ENCODE measurements at places on chromosomes 4 and X.

DNA sequence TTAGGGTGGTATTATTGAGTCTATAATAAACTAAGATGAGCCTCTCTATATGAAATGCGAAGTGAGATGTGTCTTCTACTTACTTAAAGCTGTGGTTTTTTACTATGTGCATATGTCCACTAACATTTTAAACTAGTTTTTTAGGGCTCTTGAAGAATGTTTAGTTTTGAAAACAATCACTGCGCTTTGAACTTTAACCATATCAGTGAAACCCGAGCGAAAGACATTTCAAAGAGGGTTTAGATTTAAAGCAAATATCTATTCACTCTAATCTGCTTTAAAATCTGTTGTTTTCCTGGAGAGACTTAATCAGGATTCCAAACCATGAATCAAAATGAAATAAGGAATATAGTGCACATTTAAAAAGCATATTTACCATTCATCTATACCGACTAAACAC lies 24.8 kb upstream of the SLC7A11 start:
- no peak for DNase-seq

GRCh38 chr4:73725985-73726384 lies 14.4 kb upstream of the CXCL8 start:
- DNase-seq = peak; percentile 95

- DNase-seq = no peak
Observed at GRCh38 chrX:109954955-109955354, 48.0 kb upstream of the TMEM164 start.

- DNase-seq = no peak
Observed at GRCh38 chr4:77629885-77630284, 24.3 kb downstream of the CXCL13 start.

- DNase-seq = peak; percentile 47
Observed at GRCh38 chr4:39637586-39638353, 895 bp downstream of the SMIM14 start.

GRCh38 chr4:33057736-33058135 lies 2337.6 kb downstream of the PCDH7 start:
- DNase-seq = no peak

DNA sequence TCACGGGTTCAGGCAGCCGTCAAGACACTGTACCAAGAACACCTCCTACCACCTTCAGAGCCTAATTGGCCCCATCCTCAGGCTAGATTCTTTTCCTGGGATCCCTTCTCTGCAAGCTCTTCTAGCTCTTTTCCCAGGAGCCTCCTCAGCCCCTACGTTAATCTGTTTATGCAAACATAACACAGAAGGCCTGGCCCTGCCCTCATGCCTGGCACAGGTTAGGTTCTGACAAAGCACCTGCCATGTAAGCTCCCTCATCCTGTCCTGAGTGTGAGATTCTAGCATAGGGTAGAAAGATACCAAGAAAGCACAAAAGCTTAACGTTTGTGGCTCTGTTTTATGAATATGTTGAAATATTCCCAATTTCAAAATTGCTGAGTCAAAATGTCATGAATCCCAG lies 93.6 kb downstream of the IRF2 start:
- no peak for DNase-seq

DNA sequence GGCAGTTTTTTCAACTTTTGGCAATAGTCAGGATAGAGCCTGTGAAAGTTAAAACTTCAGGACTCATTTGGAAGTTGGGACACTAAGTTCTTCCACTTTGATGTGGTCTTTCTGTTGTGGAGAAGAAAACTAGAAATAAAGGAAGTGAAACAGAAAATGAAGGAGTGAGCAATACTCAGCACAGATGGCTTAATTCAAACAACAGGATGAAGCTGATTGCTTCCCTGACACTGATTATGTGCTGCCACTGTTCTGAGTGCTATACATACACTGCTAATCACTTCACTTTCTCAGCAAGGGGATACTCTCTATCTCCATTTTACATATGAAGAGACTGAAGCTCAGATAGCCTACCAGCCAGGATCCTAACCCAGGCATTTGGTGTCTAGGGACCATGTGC lies 235.1 kb upstream of the CPEB2 start:
- no peak for DNase-seq

DNA sequence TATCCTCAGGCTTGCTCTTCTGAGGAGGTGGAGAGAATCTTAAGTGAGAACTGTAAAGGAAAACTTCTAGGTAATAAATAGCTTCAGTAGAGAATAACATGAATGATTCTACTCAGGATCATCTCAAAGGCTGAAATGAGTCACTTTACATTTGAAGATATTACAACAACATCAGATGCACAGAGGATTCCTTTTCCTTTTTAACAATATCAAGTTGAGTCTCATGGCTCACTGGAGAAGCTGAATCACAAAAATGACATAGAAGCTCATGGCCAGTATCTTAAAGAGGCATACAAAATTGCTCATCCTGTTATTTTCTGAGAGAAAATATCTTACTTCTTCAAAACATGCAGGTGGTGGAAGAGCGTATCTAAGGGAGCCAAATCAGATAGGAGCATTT lies 72.5 kb upstream of the EMCN start:
- DNase-seq = no peak

DNA sequence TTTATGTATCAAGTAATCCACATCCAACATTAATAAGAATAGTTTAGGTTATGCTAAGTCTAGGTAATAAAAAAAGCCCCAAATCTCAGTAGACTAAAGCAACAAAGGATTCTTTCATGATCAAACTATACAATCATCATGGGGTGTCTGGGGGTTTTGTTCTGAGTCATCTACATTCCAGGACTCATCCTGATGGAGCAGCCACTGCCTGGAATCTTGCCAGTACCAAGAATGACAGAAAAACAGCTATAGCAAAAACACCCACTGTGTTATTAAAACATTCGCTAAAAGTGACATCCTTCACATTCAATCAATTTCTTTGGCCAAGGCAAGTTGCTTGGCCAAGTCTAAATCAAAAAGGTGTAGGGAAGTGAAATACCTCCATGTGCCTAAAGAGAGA lies 3.9 kb upstream of the ARHGEF38 start:
- DNase-seq = peak; percentile 61

DNA sequence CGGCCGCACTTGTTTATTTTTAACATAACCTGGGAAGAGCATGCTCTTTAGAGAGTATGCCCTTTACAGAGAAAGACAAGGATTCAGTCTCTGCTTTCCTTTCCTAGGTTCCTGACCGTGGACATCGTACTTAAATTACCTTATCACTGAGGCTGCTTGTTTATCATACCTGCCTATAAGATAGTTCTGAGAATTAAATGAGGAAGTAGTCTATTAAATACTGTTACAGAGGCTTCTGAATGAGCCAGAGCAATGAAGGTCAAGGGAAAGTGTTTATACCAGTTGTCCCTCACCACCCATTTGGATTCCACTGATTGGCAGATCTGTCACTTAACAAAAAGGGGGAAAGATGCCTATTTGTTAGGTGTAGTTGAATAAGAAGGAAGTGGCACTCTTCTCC lies 10.0 kb downstream of the TXLNG start:
- no peak for DNase-seq

DNA sequence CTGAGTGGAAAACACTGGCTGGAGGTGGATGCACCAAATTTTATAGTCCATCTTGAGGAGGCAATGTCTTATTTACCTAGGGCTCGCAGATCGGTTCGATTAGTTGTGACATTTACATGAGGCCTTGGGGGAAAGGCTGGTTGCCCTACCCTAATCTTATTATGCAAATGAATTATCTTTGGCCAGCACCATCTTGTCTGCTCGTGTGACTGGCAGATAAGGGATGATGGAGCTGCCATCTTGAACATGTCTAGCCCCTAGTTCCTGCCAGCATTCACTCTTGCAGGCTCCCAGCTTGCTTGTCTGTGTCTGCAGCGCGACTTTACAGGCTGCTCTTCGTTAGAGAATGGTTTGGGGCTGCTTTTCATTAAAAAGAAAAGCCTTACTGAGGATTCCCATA lies 61.9 kb downstream of the SEC24B start:
- DNase-seq = no peak

DNA sequence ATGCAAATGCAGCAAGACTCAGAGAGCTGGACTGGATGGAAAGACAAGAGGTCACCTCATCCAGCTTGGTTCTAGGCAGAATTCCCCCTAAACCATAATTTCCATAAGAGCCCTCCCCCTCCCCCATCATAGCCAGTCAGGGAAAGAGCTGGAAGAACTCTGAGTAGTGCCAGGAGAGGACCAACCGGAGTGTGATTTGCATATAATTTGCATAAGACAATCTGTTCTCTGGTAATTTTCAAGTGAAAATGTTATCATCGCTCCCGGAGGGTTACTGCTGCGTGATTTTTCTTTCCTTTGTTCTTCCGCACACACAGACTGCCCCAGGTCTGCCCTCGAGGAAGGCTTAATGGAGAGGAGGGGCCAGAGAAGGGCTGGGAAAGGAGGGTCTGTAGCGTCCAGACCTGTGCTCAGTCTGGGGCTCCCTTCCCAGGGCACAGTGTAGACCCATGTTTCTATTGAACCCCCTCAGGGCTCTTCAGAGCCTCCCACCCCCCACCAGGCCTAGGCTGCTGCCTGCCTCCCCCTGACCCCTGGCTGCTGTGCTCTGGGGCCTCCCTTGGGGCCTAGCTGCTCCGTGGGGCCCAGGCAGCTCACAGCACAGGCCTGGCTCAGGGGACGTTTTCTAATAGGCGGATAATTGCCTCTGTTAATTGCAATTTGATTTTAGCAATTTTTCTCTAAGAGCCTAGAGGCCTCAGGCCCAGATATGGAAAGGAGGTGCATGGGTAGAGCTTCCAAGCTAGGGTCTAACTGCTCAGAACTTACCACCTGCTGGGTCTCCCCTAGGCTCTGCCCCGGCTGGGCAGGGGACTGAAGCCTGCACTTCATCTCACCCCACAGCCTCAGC lies 90.4 kb upstream of the PJA1 start:
- no peak for DNase-seq

DNA sequence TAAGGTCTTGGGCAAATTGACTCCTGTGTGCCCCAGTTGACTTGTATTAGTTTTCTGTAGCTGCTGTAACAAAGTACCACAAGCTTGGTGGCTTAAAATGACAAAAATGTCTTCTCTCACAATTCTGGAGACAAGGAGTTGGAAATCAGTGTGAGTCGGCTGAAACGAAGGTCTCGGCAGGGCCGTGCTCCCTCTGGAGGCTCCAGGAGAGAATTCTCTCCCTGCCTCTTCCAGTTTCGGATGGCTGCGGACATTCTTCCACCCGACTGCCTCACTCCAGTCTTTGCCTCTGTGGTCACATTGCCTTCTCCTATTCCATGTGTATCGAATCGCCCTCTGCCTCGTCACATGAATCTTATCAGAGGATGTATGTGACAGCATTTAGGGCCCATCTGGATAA lies 66.0 kb upstream of the PHOX2B start:
- no peak for DNase-seq

GRCh38 chrX:56397636-56398035 lies 165.5 kb downstream of the KLF8 start:
- no peak for DNase-seq
